ENCODE measurements at places on chromosomes 6 and 20.

DNA sequence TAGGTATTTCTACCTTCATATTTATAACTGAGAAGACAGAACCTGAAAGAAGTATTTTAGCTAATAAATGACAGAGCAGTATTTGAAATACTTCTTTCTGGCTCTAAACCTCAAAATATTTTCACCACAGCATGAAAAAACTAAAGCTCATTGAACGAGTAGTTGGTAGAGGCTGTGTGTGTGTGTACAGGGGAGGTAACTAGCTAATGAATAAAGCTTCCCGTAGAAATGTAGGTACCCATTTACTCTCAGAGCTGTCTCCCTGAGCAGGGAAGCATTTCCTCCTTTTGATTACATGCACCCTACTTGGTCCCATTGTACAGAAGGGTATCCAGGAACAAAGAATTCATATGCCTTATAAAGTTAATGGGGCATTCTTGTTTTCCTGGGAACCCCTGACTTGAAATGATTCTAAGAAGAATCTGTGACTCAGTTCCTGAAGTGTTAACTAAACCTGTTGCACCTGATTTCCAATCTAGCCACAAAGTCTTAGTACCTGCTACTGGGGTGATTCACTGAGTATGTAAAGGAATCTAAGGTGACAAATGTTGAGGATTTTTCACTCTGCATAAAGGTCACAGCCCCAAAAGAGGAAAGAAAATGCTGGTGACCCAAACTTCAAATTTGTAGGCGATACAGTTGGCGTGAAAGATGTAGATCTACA is 12.5 kb downstream of the CRYBG1 start:
- no peak for DNase-seq

DNA sequence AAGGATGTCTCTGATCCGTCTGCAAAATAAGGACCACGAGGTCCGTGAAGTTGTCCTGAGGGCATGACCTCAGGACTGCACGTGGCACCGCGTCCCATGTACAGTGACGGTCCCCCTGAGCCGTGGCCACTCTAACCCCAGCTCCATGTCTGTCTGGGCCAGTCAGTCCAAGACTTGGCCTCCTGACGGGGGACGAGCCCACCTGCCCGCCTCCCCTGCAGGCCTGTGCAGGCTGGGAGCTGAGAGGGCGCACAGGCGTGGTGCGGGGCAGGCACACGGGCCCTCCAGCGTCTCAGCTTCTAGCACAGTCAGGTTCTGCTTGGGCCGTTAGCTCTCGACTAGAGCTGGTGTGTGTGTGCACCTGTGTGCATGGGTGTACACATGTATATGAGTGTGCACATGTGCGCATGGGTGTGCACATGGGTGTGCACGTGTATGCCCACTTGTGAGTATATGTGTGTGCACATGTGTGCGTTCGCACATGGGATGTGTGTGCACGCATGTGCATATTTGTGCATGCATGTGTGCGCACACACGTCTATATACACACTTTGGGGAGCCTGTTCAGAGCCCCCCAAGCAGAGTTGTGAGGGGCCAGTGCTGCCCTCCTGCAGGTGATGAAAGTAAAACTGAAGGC is 307.0 kb downstream of the TAF4 start:
- no peak for DNase-seq

DNA sequence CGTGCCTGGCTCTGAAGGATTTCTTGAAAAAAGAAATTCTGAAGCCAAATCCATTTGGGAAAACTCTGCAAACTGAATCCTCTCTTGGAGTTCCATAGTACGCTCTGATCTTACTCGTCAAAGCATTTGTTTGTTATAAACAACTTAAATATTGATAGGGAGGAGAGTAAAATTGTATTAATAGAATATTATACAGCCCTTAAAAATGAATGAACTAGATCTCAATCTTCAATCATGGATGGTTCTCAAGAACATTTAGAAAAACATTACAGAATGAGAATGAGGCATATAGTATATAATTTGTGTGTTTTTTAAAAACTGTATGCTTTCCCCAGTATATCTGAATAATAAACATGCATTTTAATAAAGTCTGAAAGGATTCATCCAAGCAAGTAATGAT is 24.8 kb downstream of the KCTD20 start:
- DNase-seq: no peak

DNA sequence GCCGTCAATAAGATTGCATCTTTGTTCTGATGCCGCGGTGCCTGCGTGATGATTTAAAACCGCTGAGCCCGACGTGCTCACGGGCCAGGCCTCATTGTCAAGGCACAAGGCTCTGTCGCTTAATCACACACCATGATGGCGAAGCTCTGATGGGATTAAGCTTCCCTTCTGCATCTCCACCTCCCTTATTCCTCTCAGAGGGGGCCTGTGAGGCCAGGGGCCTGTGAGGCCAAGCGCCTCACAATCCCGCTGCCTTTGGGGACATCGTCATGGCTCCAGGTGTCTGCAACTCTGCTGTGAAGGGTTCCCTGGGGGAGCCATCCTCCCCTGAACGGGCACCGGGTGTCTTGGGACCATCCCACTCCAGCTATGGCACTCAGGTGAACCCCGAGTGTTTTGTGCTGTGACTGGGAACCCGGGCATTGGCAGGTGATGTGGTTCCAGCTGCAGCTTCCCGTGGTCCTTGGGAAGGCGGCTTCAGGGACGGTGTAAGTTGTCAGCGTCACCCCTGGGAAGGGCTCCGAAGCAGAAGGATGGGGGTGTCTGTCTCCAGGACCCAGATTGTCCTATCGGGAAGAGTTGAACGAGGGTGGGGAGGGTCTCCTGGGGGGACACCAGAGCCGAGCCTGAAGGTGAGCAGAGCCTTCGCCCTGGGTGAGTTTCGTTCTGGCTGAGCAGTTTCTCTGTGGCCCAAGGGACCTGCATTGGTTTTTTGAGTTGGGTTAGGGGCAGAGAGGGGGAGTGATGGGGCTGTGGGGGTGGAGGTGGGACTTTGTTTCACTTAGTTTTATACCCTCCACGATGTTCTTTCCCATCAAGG is 18.0 kb upstream of the BHLHE23 start:
- DNase-seq: no peak

GRCh38 chr6:87181903-87182302 is 26.5 kb downstream of the ZNF292 start:
- DNase-seq: no peak

GRCh38 chr6:81769824-81770223 is 17.3 kb upstream of the TENT5A start:
- no peak for DNase-seq

DNA sequence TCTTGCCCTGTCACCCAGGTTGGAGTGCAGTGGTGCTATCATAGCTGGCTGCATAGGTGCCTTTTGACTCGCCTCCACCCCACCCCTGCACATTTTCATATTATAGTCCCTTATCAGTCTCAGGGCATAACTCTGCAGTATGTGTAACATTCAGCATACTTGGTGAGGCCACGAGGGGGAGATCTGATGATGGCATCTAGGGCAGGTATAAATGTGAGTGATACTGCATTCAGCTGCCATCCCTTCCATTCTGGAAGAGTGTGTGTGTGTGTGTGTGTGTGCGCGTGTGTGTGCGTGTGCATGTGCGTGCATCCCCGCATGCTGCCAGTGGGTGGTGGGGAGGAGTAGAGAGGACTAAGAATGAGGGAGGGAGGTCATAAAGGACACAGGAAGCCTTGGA is 81.4 kb downstream of the JARID2 start:
- DNase-seq: no peak

DNA sequence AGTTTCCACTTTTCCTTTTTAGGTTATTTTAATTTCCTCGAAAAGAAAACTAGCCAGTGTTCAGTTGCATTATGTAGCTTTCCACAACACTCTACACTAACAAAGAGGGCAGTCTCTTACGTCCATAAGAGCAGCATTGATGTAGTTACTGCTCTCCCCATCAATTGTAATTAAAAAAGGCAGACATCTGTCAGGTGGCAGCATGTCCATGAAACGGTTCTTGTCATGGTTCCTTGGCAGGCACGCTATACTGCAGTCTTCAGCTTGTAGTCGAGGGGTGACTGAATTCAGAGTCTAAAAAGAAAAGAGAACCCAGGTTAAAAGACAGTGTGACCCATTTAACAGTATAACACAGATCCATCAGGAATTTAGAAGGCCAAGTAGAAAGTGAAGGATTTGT is 80.1 kb upstream of the THEMIS start:
- no peak for DNase-seq

Measured in neural crest cell (in vitro differentiated cells).